ENCODE measurements at places on chromosomes 6 and 20.

DNA sequence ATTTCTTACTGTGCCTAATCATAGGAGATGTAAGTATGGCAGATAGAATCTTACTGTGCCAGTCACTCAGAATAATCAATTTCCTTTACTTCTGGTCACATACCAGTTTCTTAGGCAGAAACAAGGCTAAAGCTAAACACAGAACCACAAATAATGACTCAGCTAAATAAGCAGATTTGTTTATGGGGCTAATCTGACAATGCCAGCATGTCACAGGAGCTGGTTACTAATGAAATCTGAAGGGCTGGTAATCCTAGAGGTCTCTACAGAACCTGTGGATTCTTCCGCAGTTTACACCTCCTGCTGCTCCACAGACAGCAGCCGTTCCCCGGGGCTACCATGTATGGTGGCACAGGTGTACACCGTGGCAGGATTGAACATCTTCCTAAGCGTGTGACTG lies 80.8 kb downstream of the LYRM4 start:
- peak; percentile 88 for DNase-seq

DNA sequence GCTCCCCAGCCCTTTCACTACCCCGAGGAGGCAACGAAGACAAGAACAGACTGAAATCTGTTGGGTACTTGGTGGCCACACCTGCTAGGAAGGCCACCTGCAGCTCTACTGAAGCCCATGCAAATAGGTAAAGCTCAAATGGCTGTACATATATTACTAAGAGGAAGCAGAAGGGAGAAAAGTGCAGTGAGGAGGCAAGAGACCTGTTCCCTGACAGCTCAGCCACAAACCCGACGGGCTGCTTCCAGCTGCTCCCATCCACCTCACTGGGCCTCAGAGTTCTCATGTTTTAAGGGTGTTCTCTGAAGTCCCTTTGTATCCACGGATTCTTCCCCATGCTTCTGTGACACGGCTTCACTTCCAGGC lies 24.6 kb downstream of the TRAM2 start:
- DNase-seq, result peak; percentile 52

- DNase-seq, result peak; percentile 54
These were observed 47.7 kb upstream of the POLR1H start for GRCh38 chr6:30013291-30013922.

DNA sequence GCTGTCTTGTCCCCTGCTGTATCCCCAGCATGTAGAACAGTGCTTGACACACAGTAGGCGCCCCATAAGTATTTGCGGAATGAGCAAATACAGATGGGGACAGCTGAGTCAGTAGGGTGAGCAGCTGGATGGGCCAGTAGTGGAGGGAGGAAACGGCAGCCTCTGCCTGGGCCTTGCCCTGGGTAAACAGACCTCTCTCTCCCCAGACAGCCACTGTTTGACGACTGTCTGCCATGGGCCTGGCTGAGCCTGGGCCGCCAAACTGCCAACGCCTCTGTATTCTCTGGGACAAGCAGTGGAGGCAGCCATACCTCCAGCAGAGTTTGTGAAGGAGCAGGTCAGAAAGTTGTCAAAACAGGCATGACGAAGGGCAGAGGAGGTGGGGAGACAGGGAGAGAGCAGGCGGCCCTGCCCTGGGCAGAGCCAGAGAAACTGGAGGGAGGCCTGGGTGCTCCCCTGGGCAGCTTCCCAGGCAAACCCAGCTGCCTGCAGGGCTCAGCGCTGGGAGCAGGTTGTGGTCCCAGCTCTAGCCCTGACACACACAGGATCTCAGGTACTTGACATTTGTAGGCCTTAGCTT lies 15.2 kb downstream of the HNF4A start:
- no peak for DNase-seq

DNA sequence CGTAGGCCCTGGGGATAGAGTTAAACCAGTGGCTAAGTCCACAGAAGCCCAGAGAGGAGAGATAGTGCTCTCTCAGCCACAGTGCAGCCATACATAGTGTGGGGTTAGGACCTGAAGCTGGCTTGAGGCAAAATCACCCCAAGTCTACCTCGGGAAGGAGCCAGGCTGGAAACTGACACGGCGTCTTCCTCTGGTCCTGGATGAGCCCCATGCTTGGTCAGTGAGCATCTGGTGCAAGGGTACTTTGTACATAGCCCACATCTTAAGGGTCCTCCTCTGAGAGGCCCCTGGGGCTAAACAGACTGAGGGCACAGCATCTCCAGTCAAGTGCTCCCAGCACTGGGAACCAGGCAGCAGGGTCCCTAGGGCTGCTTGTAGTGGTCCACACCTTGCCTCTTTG lies 45.6 kb downstream of the CDH26 start:
- no peak for DNase-seq

DNA sequence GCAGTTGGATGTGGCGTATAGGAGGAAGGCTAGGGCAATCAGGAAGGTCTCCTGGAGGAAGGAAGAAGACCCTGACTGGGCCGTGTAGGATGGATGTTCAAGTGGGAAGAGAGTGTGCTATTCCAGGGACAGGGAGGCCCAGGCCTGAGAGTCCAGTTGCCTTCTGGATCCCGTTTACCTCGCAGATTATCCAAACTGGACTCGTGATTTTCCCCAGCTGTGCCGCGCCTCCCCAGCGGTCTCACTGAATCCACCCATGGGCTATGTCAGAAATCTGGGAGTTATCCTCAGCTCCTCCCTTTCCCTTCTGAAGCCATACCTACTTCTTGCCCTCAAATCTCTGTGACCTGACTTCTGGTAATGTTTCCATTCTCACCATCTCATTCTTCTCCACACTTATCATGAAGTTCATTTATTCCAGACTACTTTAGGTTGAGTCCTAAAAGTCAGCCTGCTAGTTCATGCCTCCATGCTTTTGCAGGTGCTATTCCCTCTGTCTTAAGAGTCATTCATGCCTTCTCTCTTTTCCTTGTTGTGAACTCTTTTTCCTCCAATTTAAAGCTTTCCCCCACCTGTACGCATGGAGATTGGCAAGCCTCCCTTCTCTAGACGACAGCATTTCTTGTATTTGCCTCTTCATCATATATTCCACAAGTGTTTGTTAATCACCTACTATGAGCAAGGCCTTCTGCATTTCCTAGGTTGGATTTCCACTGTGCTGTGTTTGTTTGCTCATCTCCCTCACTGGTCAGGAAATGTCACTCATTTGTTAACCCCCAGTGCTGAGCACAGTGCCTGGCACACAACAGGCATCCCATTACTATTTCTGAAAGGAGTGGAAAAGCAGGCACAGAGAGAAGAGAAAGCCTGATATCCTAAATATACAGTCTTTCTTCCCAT lies 2.7 kb downstream of the SDCBP2 start:
- no peak for DNase-seq

GRCh38 chr6:89045011-89045387 lies 35.6 kb upstream of the PNRC1 start:
- DNase-seq, result no peak

- DNase-seq, result peak; percentile 67
These were observed 72.3 kb downstream of the BTBD9 start for GRCh38 chr6:38567436-38567835.

- DNase-seq, result no peak
These were observed 101.1 kb downstream of the PSMB1 start for GRCh38 chr6:170451762-170452651.

DNA sequence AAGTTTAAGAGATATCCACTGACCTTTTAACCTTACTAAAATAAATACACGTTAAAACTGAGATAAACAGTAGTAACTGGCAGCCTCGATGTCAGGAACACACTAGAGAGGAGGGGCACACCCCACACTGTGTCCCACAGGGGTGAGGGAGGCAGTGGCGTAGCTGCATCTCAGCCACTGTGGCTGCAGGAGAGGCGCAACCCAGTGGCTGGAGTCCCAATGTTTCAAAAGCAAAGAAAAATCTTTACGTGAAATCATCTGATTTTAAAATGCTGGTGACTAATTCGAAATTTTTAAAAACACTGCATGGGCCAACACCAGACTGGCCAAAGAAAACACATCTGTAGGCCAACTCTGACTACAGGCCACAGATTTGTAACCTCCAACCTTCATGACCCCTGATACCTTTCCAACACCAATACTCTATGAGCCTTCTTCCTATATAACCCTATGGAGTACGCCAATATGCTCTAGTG lies 54.7 kb downstream of the TRAM2 start:
- no peak for DNase-seq

DNA sequence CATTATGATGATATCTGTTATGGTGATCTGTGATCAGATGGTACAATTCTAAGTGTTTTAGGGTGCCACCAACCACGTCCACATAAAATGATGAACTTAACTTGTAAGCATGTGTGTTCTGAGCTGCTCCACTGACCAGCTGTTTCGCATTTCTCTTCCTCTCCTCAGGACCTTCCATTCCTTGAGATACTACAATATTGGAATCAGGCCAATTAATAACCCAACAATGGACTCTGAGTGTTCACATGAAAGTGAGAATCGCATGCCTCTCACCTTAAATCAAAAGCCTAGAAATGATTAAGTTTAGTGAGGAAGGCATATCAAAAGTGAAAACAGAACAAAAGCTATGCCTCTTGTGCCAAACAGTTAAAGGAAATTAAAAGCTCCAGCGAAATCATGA lies 114.6 kb downstream of the MAN1A1 start:
- DNase-seq, result no peak

- no peak for DNase-seq
These were observed 2.6 kb upstream of the TAAR6 start for GRCh38 chr6:132567566-132567965.

- no peak for DNase-seq
These were observed 96.4 kb upstream of the RNF24 start for GRCh38 chr20:4111440-4112411.

- no peak for DNase-seq
These were observed 39.8 kb downstream of the UQCC2 start for GRCh38 chr6:33671744-33672072.

- DNase-seq, result no peak
These were observed 332.4 kb downstream of the HACE1 start for GRCh38 chr6:104527311-104527710.

- DNase-seq, result peak; percentile 57
These were observed 77.9 kb downstream of the TNFAIP3 start for GRCh38 chr6:137944793-137945498.

DNA sequence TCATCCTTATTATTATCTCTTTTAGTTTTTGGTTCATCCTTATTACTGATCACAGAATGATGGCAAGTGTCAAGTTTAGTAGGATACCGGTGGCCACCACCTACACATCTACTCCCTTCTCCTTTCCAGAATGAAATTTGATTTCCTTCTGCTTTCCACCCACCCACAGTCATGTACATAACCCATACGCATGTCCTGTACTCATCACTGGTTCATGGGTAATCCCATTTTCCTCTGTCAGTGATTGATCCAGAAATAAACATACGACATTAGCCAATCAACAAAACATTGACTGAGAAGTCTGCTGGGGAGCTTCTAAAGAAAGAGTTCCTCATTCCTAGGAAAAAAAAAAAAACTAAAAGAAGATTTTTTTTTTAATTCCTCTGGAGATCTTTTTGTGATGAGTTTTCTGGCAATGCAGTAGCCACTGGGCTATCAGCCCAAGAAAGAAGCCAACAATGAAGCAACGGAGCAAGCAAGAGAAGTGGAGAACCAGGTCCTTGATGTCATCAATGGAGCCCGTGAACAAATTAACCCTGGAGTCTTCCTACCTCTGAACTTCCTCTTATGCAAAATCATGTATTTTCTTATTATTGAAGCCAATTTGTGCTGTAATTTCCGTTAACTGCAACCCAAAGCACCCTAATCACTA lies 127.8 kb downstream of the TASP1 start:
- no peak for DNase-seq

- DNase-seq, result peak; percentile 53
These were observed 422.9 kb upstream of the CHD6 start for GRCh38 chr20:42041000-42041565.

- no peak for DNase-seq
These were observed 9.4 kb downstream of the SERPINB6 start for GRCh38 chr6:2962004-2962403.

DNA sequence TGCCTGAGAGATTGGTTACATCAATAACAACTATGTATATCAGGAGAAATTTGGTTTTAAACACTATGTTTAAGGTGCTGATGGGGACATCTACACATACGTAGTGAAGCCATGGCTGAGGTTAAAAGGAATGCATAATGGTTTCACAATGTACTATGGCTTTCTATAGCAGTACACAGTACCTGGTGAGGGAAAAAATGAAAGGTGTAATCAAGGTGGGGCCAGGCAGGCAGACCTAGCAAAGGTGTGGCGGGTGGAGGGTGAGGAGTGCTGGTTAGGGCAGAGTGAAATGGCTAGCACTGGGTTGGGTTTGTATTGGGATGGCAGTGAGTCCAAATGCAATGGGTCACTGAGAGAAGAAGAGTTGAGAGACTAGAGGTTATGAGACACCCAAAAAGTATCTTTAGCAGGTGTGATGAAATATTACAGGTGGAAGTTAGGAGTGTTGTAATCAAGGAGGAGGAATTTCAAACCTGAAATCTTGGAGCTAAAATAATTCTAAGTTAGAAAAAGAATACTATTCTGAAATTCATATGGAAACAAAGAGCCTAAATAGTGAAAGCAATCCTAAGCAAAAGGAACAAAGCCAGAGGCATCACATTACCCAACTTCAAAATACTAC lies 22.3 kb downstream of the PAQR8 start:
- DNase-seq, result no peak

DNA sequence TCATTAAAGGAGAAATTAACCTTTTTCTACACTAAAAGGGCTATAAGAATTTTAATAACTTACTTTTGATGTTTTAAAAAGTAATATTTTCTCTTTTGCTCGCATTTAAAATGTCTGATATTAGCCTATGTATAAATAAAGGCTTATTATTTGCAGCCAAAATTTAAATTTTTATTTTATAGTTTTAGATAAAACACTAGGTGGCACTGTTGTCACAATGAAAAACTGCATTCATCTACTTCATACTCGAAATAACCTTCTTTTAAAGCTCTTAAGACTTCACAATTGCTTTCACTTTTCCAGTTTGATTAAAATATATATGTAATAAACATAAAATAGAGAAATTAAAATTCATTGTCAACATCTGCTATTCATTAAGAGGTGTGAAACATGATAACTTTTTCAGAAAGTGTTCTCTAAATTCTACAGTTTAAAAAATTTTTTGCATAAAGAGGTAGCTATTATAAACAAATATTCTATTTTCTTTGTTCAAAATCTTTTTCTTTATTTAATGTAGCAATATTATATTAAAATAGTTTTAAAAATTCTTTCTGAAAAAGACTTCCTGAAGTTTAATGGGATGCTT lies 78.8 kb upstream of the DEFB112 start:
- peak; percentile 39 for DNase-seq

DNA sequence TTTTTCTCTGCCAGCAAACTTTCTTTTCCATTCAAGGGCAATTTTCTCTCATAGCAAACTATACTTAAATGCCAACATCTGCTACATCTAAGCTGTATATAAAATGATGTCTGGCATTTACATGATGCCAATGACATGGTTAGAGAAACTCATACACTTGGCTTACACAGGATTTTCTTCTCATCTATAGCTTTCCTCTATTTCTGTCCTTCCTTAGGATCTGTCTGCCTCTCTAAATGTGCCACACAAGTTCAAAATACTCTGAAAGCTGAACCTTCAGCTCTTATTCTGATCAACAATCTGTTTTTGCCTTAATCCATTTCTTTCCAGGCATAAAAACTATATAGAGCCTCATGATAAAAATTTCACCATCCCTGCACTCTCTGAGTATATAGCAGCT lies 290.9 kb upstream of the RNF217 start:
- DNase-seq, result no peak
